Activated naive CD4-positive, alpha-beta T cell treated with anti-CD3 and anti-CD28 coated beads for 36 hours (primary cell): ENCODE measurements at places on chromosomes 13 and 19.

GRCh38 chr13:75839406-75839805 is 203.3 kb downstream of the LMO7 start:
- DNase-seq: no peak

DNA sequence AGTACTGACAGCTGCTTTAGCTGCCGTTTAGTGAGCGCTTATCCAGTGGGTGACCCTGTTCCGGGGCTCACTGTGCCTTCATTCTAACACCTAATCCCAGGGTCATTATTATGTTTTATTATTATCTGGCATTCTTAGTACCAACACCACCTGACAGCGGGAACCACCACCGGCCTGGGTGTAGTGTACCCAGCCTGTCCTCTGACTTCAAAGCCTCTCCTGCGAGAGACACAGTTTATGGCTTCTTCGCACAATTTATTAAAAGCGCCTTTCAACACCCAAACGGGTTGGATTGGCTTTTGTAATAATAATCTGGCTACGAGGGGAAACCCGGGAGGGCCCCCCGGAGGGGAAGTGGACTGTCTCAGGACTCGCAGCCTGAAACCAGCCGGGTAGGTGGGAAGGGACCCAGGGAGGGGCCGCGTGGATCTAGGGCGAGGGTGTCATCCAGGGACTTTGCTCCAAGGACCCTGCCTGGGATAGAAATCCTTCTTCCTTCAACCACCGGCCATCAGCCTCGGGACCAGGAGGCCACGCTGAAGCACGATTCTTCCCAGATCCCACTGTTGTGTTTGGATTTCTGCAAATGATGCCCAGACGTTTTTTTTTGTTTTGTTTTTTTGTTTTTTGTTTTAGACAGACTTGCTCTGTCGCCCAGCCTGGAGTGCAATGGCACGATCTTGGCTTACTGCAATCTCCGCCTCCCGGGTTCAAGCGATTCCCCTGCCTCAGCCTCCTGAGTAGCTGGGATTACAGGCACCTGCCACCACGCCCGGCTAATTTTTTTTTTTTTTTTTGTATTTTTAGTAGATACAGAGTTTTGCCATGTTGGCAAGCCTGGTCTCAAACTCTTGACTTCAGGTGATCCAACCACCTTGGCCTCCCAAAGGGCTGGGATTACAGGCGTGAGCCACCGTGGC is 1.6 kb upstream of the ZBTB7A start:
- no peak for DNase-seq

- no peak for DNase-seq
Measured at GRCh38 chr19:29320618-29321017, 107.7 kb upstream of the UQCRFS1 start.

- no peak for DNase-seq
Measured at GRCh38 chr13:112583592-112584277, 4.2 kb downstream of the TUBGCP3 start.

GRCh38 chr13:90867336-90867683 is 480.2 kb upstream of the MIR17HG start:
- peak; percentile 53 for DNase-seq

DNA sequence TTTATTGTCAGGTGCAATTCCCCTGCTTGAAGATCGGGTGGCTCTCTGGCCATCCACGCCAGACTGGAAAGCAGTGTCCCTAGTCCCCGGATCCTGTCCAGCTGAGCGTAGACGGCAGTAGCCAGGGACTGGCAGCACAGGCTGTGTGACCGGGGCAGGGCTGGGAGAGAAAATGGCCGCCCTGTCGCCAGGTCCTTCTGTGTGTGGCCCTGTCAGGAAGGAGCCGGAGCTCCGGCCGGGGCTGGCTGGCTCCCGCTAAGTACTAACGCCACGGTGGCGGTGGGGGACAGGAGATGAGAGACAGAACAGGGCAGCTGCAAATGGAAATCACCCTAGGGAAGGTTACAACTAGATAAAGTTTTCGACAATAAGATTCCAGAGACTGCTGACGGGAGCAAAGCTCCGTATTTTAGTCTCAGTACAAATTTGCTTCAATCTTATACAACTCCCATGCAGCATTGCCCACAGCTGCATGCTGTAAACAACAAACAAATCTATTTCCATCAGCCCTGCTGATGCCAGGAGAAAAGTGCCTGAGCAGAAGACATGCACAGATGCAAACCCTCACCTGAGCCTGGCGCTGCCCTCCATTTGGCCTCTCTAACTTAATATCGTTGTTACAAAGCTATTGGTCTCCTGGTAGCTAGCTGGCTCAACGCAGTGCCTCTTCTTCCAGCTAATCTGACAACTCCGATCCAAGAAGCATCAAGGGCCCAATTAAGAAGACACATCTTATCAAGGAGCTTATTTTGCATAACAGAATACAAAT is 253.0 kb downstream of the TSHZ3 start:
- DNase-seq: no peak

- no peak for DNase-seq
Measured at GRCh38 chr13:24221007-24221406, 60.5 kb downstream of the SPATA13 start.

DNA sequence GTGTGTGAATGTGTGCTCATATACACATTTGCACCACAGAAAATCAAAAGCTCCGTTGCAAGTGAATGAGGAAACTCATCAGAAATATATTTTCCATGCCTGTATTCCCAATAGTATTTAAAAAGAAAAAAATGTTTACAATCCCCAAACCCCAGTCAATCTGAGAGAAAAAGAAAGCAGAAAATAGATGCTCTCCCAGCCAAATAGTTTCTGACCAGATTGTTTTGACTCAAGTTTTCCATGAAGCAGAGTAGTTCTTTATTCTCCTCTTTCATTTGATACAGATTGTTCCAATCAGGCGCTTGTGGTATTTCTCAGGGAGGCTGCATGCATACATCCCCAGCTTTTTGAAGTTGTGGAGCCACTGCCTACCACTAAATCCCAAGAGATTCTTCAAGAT is 110.6 kb downstream of the STARD13 start:
- no peak for DNase-seq

DNA sequence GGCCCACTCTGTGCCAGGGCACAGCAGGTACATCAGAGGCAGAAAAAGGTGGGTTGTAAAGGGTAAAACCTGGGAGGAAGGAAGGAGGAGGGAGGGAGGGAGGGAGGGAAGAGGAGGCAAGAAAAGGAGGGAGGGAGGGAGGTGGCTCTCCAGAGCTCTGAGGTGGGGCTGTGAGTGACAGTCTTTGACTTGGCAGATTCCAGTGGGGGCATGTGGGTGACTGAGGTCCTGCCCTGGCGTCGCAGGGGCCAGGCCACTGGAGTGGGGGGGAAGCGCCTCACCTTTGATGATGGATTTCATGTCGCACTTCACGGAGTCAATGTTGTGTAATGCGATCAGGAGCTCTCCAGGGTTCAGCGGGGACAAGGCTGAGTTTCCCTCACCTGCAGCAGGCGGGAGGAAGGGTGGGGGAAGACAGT is 6.0 kb upstream of the RSPH6A start:
- DNase-seq: no peak

DNA sequence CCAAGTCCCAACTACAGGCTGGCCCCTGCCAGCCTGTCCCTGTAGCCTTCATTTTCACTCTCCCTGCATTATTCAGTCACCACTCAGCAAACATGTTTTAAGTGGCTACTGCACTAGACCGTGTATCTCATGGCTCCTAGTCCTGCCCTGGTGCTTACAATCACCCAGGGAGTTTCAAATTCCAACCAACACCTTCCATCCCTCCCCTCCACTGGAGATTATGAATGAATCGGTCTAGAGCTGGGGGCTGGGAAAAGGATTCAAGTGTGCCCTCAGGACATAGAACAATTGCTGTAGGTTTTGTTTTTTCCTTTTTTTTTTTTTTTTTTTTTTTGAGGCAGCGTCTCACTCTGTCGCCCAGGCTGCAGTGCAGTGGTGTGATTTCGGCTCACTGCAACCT is 15.0 kb upstream of the TNFAIP8L1 start:
- no peak for DNase-seq

DNA sequence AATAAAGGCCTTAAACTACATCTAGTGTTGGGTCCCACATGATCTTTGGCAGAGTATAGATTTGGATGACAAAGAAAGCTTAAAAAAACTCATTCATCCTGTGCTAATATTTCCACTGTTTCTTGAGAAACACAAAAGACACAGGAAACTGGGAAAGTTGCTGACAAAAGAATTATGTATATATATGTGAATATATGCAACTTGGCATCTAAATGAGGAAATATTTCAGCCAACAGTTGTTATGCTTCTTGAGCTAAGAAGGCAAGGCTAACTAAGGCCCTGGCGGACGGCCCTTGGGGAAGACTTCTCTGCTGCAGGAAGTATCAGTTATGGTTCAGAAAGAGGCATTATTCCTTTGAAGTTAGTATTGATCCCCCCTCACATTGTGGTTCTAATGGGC is 491.8 kb downstream of the DIAPH3 start:
- no peak for DNase-seq

DNA sequence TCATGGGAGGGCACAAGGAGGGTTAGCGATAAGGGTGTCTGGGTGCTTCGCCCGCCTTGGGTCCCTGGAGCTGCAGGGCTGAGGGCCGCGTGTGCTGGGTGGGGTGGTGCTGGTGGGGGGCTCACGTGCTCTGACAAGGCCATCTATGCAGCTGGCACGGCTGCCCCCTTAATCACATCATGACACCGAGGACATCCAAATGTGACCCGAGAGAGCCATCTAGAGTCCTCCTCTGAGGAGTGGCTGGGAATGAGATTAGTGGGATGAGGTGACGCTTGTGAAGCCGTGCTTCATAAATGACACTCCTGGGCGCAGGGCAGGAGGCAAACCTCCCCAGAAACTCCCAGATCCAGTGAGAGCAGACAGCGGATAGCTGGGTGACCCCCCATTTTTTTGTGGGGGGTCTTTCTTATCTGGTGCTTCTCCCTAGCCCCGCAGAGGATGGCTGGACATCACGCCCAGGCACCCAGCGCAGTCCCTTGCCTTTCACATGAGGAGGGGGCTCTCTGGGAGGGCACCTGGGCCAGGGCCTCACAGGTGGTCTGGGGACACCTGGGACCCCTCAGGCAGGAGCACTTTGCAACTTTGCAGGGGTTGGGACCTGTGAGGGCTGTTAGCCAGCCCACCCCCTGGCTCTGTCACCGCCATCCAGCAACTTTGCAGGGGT is 6.6 kb downstream of the FZR1 start:
- DNase-seq: no peak

GRCh38 chr19:5480427-5480836 is 25.2 kb downstream of the ZNRF4 start:
- peak; percentile 55 for DNase-seq

DNA sequence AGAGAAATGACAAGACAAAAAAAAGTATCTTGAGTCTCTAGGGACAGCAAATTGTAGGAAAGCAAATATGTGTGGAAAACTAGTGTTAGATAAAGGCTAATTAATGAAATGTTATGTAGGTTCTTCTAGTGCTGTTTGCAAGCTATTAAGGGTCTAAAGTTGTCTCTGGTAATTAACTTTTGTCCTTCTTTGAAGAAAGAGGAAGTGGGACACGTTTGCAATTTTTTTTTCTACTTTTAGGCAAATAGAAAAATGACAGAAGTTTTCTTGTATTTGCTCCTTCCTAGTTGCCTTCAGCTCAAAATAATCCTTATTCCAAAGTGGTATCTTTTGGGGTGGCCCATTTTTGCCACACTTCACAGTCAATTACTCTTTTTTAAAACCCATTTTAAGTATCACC is 1877.7 kb upstream of the PRR20A start:
- no peak for DNase-seq
